ENCODE measurements at places on chromosomes 2 and 18.

DNA sequence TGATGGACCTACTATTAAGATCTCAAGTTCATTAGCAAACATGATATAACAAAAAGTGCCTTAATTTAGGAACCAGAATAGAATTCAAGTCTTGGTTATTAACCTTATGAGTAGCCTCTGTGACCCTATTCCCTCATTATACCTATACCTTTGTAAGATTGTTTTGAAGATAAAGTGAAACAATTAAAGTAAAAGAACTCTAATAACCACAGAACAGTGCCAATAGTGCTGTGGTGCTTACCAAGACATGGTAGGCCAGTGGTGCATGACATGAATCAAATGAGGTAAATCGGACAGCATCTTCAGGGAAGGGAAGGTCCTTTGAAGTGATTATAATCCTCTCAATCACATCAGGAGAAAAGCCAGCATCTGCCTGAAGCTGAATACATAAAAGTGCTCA is 36.4 kb downstream of the METTL4 start:
- DNase-seq = no peak

DNA sequence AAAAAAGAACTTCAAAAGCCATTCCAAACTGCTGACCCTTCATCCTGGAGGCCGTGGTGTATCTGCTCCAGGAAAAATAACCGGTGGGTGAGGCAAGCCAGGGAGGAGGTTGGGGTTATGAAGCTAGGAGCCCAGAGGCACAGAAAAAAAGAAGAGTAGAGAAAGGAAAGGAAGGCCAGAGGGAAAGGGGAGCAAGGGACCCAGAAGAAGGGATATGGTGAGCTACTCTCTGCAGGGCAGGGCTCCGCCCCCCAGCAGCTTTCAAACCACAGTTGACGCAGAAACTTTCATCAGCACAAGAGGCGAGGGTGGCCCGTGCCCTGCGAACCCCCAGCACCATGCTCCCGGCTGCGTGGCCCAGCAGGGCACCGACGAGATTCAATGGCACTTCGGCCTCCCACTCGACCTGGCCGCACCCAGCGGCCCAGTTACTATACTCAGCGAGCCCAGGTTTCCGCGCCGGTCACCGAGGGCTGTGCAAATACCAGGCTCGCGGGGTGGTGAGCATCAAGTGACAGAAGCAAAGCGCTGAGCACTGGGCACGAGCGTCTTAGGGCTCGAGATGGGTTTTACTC is 665 bp downstream of the MCM6 start:
- DNase-seq = peak; percentile 57

DNA sequence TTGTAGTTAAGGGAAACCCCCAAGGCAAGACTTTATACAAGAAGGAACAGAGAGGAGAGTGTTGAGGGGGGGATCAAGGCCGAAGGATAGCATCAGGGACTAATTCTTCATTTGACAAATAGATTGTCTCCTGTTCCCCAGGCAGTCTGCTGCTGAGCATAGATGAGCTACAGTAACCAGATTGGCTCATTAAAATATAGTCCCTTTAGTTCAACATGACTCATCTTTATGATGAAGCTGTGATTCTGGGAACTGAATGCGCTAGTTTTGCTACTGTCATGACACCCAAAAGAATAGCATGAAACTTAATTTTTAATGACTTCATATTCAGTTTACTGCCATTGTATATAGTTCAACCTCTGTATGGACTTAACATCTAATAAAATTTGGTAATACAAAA is 35.5 kb downstream of the TMEFF2 start:
- DNase-seq = no peak

DNA sequence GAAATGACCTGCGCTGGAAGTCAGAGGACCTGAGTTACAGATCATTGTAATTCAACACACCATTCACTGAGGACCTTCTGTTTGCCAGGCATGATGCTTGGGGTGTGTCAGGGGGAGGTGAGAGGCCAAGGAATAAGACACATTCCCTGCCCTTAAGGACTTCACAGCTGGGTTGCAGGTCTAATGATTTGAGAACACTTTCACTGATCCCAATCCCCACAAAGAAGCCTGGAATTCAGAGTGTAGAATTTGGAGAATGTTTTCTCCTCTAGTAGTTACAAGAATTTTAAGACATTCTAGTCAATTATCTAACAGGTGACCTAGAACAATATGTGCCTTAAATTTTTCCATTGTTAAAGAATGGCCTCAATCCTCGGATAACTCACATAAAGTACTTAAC is 322.4 kb downstream of the TNS1 start:
- DNase-seq = peak; percentile 9

DNA sequence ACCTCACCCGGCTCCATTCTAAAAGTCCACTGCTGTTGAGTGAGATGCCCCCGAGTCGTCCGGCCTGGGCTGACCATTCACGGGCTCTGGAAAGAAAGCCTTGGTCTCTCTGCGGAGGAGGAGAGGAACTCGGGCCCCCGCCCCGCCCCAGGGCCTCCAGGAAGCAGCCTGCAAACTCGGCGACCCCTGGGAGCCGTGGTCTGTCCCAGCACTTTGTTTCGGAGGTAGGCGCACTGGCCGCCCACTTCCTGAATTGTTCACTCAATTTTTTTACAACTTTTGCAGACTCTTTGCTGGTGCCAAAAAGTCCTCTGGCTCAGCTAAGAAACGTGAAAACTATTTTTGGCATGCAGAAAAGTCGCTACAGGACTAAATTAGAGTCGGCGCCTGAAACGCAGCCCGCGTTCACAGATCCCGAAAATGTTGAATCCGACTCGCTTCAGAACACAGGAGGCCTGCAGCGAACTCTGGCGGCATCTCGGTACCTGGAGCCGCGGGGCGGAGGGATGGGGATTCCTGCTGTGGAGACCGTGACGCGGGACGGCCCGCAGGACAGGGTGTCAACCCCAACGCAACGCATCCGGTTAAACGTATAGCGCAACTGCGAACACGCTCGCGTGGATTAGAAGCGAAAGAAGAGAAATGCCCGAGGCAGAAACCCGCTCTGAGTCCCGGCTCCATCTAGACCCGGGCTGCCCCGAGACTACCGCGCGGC is 1.5 kb downstream of the PXDN start:
- peak; percentile 65 for DNase-seq

DNA sequence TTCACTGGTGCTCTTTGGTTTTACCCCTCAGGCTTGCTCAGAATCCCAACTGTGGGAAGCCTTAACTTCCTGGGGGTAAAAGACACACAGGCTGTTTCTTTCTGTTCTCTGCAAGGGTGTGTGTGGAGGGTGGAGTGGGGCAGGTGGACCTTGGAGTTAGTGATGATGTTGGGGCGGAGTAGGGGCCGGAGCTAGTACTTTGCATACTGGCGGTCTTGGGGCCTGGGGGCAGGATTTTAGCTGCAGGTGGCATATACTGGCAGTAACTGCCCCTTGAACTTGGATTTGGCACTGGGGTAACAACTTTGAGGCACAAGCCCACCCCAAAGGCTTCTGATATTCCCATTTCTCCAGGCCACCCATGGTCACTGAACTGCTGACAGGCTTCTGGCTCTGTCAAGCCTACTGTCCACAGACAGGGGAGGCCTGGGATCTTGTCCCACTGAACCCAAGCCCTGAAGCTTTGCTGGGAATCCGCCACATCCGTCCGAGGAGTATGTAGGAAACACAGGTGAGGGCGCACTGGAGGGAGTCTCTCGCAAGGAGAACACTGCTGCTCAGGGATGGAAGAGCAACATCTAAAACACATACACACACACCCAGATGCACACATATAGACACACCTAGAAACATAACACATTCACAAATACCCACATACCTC is 258.9 kb downstream of the DYSF start:
- no peak for DNase-seq

GRCh38 chr2:219440388-219441256 is 6.0 kb downstream of the SPEG start:
- no peak for DNase-seq

GRCh38 chr2:106664669-106665068 is 177.5 kb downstream of the CD8B2 start:
- no peak for DNase-seq

DNA sequence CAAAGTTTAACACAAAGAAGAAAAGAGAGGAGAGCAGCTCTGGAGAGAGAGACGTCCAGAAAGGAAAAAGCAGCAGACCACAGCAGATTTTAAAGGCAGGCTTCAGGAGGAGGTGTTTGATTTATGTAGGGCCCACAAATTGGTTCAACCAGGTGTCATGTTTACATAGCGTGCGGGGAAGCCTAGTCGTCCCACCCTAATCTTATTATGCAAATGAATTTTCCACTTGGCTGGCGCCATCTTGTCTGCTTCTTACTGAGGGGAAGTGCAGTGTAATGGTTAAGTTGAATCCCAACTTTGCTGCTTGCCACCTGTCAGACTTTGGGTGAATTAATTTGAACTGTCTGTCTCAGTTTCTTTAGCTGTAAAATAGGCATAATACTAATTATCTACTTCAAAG is 282.4 kb upstream of the CYRIA start:
- DNase-seq = no peak

DNA sequence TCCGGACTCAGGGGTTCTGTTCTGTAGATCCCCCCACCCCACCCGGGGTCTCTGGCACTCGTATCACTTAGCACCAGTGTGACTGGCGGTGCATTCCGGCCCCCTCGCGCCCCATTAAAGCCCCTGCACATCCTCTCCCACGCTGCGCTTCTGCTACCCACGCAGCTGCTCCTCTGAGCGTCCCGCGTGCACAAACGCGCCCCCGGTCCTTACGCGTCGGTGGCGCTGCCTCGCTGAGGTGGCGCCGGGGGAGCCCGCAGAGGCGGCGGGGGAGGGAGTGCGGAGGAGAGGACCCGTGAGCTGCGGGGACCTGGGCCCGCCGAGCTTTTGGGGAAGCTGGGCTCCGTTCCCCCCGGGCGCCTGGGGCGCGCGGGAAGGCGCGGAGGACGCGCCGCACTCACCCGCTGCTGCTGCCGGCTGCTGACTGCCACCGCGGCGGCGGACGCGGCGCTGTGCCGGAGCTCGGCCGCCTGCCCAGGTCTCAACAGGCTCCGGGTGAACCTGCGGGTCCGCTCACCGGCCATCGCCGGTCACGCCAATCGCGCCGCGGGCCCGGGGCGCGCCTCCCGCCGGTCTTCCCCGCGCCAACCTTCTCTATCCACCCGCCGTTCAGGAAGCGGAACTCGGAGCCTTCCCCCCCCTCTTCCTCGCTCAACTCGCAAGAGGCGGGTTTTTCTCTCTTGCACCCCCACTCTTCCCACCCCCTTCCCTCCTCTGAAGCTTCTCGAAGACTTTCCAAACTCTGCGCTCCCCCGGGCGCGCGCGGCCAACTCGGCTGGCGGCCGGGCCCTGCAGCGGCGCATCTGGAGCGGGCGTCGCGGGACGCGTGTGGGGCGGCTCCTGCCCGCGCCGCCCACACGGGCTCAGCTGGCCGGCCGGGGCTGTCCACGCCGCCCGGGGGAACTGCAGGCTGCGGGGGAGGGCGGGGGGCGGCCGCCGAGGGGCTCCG is at the start of gene DOCK10:
TSS of gene DOCK10 (minus strand) at position 618 of the 949 bp plus-strand sequence. CDS start at position 524, 94 bp downstream.
- peak; percentile 24 for DNase-seq

DNA sequence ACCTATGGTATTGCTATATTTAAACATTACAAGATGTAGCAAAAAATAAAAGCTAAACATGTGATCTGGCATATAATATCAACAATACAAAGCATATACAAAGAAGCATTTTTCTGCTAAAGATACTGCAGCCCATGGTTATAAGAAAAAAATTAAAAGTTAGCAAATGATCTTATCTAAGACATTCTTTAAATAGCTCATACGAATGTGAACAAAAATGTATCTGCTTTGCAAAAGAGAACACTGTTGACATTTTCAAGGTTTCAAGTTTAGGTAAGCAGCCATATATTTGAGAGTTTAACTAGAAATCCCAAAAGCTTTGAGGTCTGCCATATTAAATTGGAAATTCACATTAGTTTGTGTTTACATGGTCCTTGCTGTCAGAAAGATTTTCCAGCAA is 301.0 kb upstream of the SLC39A10 start:
- DNase-seq = no peak

DNA sequence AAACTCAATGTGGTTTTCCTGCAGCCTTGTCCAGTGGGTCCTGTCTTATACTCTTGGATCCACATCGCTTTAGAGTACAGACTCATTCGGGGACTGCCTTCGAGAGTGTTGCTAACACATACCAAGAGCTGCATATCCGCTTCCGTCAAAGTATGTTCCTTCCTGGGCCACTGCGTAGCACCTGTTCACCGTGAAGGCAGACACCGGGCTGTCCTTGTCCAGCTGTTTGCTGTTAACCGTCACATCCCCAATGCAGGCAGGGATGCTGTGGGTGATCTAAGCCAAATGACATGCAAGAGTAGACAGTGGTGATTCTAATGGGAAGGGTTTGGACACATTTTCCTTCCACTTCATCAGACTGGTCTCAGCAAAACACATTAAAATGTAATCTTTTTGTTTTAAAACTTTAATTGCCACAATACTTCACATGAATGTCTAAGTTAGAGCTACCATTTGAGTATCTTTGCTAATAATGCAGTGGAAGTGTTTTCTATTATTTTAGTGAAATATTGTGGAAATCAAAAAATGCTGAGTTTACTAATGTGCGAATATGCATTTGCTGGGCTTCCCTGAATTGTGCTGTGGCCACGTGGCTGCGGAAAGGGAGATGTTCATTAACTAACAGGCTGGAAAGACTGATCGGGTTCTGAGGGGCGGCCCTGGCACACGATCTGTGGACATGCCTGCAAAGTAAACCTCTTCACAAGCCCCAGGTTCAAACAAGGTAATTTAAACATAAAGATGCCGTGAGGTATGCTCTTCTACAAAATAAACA is 169.1 kb downstream of the LAMA1 start:
- DNase-seq = no peak

DNA sequence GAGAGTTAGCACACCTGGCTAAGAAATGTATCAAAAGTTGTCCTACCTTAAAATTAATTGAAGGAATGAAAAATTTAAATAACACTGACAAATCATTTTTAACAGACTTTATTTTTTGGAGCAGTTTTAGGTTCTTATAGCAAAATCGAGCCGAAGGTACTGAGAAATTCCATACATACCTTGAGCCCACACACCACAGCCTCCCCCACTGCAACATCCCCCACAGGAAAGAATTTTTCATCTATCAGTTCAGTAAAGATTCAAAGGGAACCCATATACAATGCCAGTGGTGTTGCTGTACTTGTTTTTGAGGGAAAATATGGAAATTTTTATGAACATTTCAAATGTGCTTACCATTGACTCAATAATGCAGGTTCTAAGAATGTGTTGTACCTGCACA is 169.8 kb upstream of the HS6ST1 start:
- no peak for DNase-seq

GRCh38 chr2:127149384-127149783 is 42.4 kb upstream of the BIN1 start:
- no peak for DNase-seq

DNA sequence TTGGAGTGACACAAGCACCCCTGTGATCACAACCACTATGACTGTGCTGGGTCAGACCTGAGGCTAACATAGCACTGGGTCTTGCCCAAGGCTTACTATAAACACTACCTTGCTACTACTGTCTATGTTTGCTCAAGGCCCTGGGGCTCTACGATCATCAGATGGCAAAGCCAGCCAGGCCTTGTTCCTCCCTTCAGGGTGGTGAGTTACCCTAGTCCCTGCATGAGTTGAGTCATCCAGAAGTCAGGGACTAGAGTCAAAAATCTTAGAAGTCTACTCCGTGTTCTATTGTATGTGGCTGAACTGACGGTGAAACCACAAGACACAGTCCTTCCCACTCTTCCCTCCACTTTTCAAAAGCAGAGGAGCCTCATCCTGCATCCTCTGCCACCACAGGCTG is 551.2 kb upstream of the FSIP2 start:
- DNase-seq = no peak

- DNase-seq = no peak
Measured at GRCh38 chr2:56871644-56872043, 687.9 kb downstream of the CCDC85A start.
